ENCODE measurements at places on chromosomes 6 and 20.

DNA sequence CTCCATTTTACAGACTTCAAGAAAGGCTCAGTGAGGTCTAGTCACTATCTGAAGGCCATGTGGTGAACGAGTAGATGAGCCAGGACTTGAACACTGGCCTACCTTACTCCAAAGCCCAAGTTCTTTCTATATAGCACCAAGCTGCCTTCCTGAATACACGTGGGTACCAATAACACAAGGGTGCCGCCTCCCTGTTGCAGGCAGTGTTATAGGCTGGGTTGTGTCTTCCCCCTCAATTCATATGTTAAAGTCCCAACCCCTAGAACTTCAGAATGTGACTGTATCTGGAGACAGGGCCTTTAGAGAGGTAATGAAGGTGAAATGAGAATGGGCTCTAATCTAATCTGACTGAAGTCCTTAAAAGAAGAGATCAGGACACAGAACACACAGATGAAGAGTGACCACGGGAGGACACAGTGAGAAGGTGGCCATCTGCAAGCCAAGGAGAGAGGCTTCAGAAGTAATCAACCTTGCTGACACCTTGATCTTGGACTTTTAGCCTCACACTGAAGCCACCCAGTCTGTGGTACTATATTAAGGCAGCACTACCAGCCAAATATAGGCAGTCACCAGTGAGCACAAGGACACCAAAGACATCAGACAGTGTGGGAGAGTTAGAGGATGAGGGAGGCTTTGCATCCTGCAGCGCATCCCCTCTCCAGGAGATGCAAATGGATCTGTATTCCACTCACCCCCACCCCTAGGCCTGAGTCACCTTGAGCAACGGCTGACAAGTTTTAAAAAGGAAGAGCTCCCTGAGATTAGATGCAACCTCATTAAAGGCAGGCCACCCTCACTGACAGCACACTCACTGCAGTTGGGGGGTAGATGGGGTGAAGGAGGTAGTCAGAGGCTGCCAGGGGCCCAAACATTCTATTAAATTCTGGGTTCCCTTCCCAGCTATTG, 40.9 kb upstream of the LYRM2 start:
- DNase-seq, result no peak

DNA sequence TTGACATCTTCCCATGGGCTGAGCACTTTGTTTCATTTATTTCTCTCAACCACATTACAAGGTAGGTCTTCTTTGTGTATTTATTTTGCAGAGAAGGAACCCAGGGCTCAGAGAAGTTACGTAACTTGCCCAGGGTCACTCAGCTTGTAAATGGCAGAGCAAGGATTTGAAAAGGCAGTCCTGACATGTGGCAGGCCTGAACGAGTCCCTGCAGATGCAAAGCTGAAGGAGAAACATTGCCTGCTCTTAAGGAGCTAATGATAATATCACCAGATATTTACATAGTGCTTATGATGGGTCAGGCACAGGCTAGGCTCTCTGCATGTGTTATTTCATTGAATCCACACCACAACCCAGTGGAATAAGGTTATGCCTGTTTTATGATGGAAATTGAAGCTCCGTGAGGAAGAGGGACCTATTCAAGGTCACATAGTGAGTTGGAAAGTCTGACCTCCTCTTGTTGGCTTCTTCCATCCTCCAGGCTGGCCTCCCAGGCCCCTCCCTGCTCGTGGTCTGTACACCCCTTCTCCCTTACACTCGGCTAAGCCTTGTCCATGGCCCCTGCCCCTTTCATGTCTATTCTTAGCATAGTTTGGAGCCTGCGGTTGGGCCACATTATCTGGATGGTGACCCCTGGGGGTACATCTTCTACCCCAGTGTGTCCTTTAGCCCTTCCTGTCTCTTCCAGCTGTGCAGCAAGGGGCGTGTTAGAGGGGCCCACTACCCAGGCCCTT, 12.5 kb downstream of the MYH7B start:
- DNase-seq, result no peak

GRCh38 chr6:89360415-89360999, 8.0 kb upstream of the UBE2J1 start:
- DNase-seq, result peak; percentile 62

DNA sequence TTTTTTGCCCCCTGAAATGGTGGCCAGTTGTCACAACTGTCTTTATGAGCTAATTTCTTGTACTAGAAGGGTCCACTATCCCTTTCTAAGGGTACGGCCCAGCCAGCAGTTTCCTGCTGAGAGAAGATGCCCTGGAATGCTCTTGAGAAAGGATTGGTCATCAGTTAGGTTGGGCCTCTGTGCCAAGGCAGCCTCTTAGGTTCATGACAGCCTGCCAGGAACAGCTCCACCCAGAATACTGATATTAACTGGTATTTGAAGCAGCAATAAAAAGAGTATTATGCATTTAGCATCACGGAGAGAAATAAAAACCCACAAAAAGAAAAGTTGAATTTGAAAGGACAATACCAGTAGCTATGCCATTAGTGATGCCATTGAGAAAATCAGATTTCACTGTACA, 9.0 kb upstream of the HINT3 start:
- no peak for DNase-seq

DNA sequence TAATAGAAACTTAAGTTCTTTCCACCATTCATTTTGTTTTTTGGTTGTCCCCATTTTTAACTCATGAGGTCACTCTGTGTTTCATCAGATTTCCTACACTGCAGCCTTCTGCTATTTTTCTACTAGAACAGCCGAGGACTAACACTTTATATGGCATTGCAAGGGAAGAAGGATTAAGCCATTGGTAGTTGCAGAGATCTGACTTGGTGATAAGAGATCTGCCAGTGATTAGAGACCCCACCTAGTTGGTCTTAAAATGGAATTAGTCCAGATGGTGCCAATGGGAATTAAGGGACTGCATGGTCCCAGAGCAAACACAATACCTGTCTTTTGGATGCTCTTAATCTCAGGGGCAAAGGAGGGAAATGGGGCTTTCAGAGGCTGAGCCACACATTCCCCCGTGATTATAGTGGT, 125.5 kb upstream of the TMEM170B start:
- no peak for DNase-seq
